Thyroid gland (tissue), 4 donors: ENCODE measurements at places on chromosomes 12 and 14. TPM values are rescaled to one million over a fixed set of nuclear protein-coding genes. Genes with fewer than 3 reads are reported as not detected.

AQP2 gene
- total RNA-seq: not detected

CEP170B gene
- 27.3 TPM for total RNA-seq

IRF2BPL gene
- total RNA-seq: 43.9 TPM

ESRRB gene
- total RNA-seq: not detected

DNA sequence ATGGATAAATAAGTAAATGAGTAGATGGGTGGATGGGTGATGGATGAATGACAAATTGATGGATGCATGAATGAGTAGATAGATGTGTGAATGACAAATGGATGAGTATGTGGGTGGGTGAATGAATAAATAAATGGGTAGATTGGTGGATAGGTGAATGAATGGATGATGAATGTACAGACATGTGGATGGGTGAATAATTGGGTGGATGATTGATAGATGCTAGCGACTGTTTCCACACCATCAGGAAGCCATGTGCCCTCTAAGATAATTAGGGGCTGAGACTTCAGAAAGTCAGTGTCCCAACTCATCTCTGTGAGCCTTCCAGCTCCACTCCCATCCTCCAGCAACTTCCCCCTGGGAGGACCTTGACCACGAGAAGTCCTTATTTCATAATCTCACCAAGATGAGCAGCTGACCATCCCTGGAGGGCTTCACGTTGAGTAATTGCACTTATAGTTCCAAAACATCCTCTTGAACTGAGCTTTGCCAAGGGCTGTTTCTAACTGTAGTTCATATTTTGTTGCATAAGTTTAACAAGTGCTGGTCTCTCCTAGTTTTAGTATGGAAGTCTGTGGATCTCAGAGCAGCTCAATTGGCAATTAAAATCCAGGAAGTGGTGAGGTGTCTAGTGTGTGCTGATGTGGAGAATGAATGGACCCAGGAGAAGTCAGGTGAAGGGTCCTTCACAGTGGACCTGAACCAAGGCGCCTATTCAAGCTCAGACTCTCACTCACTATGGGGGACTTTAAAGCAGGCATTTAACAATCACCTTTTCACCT is 295.7 kb downstream of the ADGRD1 start:
- no peaks in the 10 kb centered on the region for H3K4me1 ChIP-seq
- DNase-seq: no peak
- H3K27me3 ChIP-seq: no peaks in the 10 kb centered on the region
- no peaks in the 10 kb centered on the region for H3K36me3 ChIP-seq
- H3K4me3 ChIP-seq: no peak overlapping the region
- no peak overlapping the region for H3K27ac ChIP-seq

DNA sequence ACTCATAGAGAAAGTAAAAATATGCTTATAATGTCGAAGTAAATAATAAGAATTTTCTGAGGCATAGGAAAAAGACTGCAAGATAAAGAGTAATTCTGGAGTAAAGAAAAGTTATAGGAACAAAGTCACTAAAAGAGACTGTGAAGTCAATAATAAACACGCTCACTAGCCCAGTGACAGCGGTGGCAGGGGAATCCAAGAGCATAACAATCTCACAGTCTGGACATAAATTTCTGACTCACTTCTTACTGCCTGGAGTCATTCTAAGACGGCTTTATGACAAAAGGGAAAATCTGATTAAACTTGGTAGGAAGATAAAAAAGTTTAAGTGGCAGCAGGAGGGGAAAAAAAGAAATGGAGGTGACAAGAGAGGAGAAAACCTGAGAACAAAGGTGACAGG is 56.4 kb upstream of the GRIP1 start:
- no peak overlapping the region for H3K4me3 ChIP-seq
- no peaks in the 10 kb centered on the region for H3K4me1 ChIP-seq
- H3K27me3 ChIP-seq: no peaks in the 10 kb centered on the region
